ENCODE measurements at places on chromosomes 5 and 9. TPM values are rescaled to one million over a fixed set of nuclear protein-coding genes. Genes with fewer than 3 reads are reported as not detected.

DNA sequence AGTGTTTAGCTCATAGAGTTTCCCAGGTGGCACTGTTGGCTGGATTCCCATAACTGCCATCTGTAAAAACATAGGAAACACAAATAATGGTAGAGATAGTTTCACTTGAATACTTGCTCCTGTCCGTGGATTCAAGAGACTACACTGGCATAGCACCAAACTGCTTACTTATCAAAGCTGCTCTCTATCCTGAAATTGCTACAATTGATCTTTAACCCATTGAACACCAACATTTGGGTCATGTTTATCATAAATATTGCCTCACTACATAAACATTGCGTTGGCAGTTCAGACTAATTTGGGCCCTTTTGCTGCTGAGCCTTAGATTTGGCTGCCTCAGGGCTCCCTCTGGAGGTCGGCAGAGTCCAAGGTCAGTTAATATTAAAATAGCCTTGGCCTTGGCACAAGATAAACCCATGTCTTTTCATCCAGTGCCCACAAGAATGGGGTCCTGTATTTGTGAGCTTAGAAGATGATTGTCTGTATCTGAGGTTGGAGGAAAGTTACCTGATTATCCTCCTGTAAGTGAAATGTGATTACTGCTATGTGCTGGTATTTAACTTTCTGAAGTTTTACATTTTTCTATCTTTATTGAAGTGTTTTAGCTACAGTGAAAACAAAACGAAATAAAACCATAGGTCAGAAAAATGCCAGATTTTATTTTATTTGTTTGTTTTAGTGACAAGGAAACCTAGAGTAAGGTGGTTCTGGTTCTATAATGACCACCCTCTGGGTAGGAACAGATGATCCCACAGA is 4.0 kb upstream of the RANBP3L start:
- DNase-seq, result peak; percentile 46

DNA sequence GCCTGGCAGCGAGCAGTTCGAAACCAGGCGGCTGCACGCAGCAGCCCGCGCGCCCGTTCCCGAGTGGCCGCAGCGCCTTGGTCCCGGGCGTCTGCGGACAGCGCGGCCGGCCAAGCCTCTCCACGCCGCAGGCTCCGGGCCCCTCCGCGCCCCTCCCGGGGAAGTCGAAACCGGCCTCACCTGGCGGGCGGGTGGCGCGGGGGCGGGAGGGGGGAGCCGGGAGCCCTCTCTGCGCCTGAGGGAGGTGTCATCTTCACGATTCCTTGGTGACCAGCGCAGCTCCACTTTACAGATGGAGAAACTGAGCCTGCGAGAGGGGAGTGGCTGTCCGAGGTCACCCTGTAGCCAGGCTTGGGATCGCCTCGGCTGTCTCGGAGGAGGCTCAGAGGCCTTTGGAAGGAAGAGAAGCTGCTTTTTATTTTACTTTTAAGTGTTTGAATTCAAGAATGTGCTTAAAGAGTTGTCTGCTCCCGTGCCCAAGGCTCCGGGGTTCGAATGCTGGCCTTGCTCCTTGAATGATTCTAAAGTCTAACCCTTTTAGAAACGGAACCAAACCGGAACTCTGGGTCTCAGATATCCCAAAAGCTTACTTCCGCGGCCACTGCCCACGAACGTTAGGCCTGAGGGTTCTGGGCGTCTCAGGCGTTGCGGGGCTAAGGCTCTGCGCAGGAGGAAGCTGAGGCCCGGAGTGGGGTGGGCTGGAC is 662 bp downstream of the SUSD3 start:
- no peak for DNase-seq

DNA sequence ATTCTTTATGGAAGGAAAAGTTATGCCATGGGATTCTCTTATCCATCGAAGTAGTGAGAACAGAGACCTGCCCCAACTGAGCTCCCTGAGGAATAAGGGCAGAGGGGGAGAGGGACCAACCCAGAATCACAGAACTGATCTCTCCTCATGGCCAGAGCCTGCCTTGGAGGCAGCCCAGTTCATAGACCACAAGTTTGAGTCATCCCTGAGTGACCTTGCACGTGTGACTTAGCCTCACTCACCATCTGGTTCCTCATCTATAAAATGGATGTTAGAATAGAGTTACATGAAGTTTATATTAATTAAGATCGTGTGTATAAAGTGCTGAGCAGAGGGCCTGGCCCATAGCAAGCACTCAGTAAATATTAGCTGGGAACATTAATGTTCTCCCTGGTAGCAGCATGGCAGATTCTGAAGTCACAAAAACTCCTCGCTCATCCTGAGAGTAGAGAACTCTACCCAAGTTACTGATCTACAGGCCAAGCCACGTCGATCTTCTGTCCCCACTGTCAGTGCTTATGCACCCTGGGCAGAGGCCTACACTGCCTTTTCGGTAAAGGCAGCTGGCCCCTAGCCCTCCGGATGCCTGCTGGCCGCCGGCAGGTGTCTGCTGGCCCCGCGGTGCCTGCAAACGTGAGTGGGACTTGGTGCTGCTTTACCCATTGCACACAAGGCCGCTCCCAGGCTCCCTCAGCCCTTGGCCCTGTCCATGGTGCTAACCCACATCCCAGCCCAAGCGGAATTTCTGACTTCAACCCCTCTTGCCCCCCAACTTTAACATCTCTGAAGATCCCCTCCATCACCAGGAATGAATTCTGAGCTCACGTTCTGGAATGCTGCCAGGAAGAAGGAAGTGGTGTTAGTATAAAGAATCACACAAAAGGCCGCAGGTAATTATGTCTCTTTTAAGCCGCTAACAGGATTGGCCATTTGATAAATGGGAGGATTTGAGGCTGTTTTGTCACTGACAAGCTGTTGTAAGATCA is 61.1 kb upstream of the ARAP3 start:
- DNase-seq, result peak; percentile 38

- no peak for DNase-seq
These were observed 223.2 kb upstream of the ACO1 start for GRCh38 chr9:32161209-32161608.

Gene QSOX2
- 8.5 TPM for polyA plus RNA-seq

DNA sequence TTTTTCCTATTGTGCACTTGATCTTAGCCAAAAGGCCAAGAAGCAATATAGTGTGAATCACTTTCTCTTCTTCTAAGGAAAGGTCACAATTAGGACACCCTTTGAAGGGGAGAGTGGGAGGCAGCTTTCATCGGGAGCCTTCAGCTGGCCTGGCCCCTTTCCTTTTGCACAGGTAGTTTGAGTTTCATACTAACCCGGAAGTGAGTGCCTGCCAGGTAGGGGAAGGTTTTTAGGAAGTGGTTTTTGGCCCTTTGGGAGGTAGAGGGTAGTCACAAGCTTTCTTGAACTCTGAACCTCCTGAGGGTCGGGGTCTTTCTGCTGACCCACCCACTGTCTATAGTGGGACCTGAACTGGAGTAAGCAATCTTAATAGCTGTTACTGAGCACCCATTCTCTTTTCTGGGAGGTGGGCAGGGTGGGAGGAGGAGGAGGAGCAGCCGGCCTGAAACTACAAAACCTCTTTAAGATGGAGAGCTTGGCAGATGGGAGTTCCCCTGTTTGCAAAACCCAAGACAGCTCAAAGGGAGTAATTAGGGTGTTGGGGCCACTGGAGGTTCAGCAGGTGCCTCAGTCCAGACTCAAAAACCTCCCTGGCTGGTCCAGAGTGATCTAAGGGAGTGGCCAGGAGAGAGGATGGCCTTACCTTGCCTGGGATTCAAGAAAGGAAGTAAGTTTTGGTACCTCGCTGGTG is 6.0 kb downstream of the LARP1 start:
- DNase-seq, result no peak

Gene MARVELD2
- not detected for polyA plus RNA-seq

DNA sequence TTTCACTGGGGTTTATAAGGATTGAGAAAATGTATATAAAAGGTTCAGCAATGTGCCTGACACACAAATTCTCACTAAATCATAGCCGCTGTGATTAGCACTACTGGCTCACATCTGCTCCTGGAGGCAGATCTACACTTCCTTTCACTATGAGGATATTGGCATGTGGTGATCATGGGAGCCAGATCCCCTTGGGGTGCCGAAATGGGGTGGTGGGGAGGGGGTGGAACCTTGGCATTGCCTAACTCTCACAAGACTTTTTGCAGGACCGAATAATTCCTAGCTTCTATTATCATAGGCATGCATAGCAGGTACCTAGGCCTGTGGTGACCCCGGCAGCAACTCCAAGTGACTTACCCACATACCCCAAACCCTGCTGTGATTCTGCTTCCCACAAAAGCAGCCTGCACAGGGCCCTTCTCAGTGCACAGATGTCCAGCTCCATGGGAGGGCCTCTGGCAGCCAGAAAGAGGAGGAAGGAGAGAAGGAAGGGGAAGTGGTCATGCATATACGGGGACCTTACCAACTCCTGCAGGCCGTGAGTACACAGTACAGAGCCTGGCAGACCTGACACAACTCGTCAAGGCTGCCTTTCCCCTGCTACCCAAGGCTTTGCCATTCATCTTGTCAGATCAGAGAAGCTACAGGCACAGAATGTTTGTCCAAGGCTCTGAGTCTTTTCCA is 61.3 kb upstream of the IQGAP2 start:
- no peak for DNase-seq

- DNase-seq, result no peak
These were observed 1.6 kb downstream of the NR2F1 start for GRCh38 chr5:93584596-93585040.

DNA sequence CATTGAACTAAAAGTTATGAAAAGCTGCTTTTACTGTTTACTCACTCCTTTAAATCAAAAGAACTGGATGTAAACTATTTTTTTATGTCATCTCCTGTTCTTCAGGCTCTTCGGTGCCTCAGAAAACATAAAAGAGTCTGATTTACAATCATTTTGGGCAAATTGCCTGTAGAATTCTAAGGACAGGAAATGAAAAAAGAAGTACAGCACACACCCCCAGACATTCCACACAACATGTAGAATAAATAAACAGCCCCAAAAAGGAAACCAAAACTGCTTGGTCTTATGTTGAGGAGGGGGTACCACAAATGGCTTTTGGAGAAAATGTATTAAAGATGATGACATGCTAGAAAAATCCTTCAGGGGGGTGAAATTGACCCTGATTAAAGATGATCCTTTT is 57.2 kb downstream of the ITGA1 start:
- DNase-seq, result no peak

DNA sequence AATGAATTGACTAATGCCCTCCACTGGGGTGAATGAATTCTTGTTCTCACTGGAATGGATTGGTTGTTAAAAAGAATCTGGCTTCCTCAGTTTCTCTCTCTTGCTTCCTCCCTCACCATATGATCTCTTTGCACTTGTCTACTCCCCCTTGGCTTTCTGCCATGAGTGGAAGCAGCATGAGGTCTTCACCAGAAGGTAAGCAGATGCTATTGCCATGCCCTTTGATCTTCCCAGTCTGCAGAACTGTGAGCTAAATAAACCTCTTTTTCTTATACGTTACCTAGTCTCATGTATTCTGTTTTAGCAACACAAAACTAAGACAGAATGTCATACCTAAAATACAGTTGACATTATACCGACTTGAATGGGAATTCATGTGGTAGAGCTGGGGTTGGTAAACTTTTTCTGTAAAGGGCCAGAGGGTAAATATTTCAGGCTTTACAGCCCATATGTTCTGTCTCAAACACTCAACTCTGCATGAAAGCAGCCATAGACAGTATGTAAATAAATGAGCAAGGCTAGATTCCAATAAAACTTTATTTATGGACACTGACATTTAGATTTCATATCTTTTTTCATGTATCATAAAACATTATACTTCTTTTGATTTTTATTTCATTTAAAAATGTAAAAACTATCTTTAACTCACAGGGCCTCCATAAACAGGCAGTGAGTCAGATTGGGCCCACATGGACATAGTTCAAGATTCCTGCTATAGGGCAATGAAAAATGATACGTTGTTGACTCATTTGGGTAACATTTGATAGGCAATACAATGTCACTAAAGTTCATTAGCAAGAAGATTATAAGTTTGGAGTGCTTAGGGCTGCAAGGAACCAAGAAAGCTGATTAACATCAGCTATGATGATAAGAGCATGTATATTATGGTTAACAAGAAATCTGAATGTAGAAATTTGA is 79.4 kb upstream of the TLE4 start:
- no peak for DNase-seq

- no peak for DNase-seq
These were observed 188.0 kb upstream of the PIK3R1 start for GRCh38 chr5:68027519-68027918.

Gene DDX4
- polyA plus RNA-seq, result 0.11 TPM

GRCh38 chr5:431001-431710 is 11.8 kb upstream of the EXOC3 start:
- peak; percentile 66 for DNase-seq

Gene RIMOC1
- polyA plus RNA-seq, result 21.8 TPM

- peak; percentile 43 for DNase-seq
These were observed 44.6 kb upstream of the LPCAT1 start for GRCh38 chr5:1568201-1568979.

- no peak for DNase-seq
These were observed 102.6 kb downstream of the TMEM232 start for GRCh38 chr5:110623874-110624273.

- DNase-seq, result peak; percentile 60
These were observed 77.8 kb downstream of the SLC38A9 start for GRCh38 chr5:55634209-55634805.

GRCh38 chr5:144011388-144011787 is 159.1 kb downstream of the YIPF5 start:
- no peak for DNase-seq

- no peak for DNase-seq
These were observed 39.7 kb downstream of the ADGRV1 start for GRCh38 chr5:90598293-90598692.

GRCh38 chr9:106875529-106875928 is 12.6 kb downstream of the ZNF462 start:
- DNase-seq, result no peak

Gene IL4
- not detected for polyA plus RNA-seq

Gene SV2C
- polyA plus RNA-seq, result 0.04 TPM

GRCh38 chr5:98483301-98483685 is 290.2 kb upstream of the RGMB start:
- peak; percentile 59 for DNase-seq

Gene FCN2
- not detected for polyA plus RNA-seq

DNA sequence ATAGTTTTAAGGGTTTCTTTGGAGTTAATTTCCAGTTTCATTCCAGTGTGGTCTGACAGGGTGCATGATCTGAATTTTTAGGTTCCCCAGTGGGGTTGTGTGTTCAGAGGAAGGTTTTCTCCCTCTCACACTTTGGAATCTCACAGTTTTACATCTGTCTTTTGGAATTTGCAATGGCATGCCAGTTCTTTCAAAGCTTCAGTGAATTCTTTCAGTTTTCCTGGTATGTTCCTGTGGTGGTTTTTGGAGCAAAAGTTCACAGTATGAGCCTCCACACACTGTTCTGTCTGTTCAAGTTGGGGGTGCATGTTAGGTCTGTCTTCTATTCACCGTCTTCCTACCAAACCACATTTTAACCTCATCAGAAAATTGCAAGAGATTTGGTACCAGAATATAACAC is 624.2 kb downstream of the KCTD16 start:
- DNase-seq, result no peak

Gene SLC6A3
- polyA plus RNA-seq, result not detected

- DNase-seq, result no peak
These were observed 4.1 kb upstream of the GRAMD2B start for GRCh38 chr5:126419102-126419501.

DNA sequence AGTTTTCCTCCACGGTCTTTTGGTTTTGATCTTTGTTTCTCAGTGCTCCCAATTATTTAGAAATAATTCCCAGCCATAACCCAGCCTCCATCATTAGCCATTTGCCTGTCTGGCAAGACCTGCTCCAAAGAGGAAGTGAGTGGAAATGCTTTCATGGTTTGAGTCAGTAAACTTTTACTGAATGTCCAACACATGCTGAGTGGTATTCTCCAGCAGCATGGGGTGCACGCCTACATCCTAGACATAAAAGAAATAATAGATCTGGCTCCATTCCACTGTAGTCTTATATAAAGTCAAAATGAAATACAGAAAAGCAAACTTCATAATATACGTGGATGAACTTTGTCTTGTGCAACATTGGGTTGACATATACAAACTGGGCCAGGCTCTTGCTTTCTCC is 757.2 kb downstream of the TLE1 start:
- DNase-seq, result no peak
